GM03348 (cell line): ENCODE measurements at places on chromosomes 16 and 17.

- no peak for DNase-seq
Measured at GRCh38 chr17:42761638-42762037, 611 bp downstream of the RAMP2 start.

GRCh38 chr17:32311028-32311536 lies 30.9 kb downstream of the C17orf75 start:
- DNase-seq = no peak

DNA sequence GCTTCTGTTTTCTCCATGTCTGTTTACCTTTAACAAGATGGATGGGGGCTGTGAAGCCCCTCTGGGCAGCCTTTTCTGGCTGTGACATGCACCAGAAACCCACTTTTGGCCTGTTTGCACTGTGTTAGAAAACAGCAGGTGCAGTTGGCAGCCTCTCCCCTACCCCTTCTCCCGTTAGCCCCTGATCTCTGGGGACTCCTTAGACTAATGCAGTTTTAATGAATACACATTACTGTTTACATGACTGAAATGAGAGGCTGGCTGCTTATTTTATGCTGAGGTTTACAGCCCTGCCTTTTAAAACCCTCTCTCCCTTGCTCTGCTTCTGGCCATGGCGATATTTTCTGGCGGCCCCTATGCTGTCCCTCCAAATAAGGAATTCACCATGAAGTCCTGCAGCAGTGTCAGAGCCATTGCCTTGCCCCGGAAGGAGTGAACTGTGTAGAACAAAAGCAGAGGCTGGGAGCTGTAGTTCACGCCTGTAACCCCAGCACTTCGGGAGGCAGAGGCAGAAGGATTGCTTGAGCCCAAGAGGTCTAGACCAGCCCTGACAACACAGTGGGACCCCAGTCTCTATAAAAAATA lies 79.3 kb downstream of the PRKCB start:
- DNase-seq = no peak

GRCh38 chr16:30667361-30667905 lies 9.2 kb downstream of the FBRS start:
- DNase-seq = no peak

DNA sequence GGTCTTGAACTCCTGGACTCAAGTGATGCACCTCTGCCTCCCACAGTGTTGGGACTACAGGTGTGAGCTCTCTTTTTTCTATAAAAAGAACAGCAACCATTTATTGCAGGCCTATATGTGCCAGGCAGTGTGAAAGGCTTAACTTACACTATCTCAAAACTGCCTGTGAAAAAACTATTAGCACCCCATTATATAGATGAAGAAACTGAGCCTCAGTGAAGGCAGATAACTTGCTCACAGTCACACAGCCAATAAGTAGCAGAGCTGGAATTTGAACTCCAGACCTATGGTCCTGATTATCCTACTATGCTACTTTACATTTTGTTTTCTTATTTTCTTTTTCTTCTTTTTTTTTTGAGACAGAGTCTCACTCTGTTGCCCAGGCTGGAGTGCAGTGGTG lies 15.1 kb downstream of the NDE1 start:
- DNase-seq = no peak

DNA sequence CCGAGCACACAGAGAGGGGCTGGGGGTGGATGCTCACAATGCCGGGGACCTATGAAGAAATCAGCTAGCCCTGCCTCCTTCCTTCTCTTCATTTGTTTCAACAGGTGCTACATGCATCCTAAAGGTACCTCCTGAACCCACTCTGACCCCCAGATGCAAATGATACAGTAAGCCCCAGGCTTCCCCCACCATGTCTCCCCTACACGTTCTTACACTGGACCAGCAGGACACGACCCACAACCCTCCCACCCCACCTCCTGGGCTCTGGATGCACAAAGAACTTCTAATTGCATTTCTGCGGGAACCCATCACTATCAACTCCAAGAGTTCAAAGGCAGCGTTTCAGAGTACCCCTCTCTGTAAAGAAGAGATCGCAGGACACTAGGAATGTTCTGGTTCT lies 2.1 kb downstream of the XYLT1 start:
- DNase-seq = no peak

- DNase-seq = peak; percentile 61
Measured at GRCh38 chr17:63445571-63445953, 544 bp downstream of the CYB561 start.

DNA sequence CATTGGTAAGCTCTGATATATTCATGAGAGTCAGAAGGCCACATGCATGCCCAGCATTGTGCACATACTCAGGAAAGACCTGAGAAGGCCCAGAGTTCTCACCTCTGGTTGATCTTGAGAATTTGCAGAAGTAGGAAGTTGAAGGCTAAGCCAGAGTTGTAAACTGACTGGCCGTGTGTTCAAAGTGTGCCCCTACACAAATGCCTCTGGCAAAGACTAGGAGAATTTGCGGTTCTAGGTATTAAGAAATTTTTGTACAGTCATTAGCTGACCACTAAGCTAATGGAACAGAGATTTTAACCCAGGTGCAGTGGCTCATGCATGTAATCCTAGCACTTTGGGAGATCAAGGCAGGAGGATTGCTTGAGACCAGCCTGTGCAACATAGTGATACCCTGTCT lies 25.0 kb downstream of the FBXL20 start:
- no peak for DNase-seq

DNA sequence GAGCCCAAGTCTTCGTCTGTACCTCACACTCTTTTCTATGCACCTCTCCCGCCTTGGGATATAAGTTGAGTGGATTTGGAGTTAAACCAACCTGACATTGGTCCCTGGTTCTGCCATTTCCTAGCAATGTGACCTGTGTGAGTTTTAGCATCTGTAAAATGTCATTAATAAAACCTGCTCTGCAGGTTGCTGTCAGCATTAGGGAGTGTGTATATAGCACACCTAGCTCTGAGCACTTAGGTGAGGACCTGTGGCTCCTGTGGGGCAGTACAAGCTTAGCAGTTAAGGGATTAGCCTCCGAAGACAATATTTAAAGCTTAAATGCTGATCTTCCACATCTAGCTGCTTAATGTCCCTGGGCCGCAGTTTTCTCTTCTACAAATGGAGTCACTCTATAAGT lies 248.0 kb downstream of the TMEM114 start:
- DNase-seq = no peak

GRCh38 chr16:79165079-79165478 lies 435.5 kb downstream of the MAF start:
- DNase-seq = no peak

DNA sequence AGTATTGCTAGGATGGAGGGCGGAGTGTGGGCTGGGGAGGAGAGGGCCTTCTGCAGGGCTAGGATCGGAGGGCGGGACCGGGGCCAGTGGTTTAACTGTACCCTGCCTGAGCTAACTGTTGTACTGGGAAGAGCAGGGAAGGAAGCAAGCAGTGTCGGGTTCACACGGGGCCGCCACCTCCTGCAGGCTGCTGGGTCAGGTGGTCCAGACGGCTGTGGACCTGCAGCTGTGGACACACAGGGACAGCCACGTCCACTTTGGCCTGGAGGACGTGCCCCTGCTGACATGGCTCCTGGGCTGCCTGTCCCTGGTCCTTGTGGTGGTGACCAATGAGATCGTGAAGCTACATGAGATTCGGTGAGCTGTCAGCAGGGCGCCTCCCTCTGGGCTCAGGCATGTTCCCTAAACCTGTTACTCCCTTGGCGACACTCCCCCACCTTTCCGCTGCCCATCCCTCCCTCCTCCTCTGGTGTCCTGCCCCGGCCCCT lies 16.6 kb downstream of the CASKIN2 start:
- DNase-seq = no peak

DNA sequence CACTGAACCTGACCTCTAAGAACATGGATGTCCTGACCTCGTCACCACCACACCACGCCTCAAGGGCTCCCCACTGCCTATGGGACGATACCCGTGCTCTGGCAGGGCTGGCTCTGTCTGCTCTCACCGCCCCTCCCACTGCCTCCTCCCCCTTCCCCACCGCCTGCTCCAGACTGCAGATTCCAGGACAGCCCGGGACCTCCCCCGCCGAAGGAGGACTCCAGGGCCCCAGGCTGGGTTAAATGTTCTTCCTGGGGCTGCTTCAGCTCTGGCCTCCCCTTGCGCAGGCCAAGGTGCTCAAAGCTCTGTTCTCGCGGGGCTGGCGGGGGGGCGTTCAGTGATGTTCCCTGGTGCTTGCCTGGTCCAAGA lies 3.1 kb downstream of the NPW start:
- DNase-seq = no peak

DNA sequence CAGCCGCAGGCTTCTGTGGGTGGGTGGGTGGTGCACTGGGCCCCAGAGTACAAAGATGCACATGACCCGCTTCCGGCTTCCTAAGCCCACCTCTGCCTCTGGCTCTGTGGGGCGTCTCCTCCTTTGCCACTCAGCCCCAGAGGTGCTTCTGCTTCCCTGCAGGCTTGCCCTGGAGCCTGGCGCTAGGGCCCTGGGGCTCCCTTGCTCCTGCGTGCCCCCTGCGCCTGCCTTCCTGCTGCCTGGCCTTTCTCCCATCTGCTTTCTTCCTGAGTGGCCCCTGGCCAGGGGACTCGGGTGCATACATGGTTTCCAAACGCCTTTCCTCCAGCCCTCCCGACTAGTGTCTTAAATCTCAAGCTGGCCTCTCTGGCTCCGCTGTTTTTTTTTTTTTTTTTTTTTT lies 3.4 kb downstream of the WWOX start:
- no peak for DNase-seq

DNA sequence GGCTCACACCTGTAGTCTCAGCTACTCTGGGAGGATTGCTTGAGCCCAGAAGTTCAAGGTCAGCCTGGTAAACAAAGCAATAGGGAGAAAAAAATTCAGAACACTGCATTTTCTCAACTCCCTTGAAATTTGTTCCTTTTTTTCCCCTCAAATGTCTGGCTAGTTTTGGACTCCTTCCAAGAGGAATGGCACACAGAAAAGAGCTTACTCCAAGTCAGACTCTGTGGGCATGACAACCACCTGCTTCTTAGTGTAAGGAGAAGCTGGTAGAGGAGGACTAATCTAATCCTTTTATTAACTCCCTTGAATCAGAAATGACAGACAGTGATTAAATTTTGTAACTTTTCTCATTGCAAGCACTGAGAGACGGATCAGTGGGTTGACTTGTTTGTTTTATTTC lies 27.9 kb upstream of the HYDIN start:
- DNase-seq = no peak

- no peak for DNase-seq
Measured at GRCh38 chr16:84397090-84397489, 28.8 kb downstream of the ATP2C2 start.

DNA sequence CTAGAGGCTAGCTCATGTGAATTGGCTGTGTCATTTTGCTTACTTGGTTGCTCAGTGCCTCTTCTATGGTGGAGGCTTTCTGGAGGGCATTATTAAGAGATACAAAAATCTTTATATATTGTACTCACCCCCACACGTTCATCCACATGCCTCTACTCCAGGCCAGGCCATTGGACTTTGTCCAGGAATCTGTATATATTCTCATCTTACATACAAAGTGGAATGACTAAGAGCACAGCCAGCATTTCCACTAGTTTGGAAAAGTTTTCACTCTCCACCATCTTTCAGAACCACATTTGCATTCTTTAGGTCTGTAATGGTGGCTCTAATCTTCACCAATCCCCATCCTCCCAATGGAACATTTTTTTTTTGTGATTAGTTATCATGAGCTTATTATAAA lies 4.8 kb upstream of the GLG1 start:
- DNase-seq = no peak

DNA sequence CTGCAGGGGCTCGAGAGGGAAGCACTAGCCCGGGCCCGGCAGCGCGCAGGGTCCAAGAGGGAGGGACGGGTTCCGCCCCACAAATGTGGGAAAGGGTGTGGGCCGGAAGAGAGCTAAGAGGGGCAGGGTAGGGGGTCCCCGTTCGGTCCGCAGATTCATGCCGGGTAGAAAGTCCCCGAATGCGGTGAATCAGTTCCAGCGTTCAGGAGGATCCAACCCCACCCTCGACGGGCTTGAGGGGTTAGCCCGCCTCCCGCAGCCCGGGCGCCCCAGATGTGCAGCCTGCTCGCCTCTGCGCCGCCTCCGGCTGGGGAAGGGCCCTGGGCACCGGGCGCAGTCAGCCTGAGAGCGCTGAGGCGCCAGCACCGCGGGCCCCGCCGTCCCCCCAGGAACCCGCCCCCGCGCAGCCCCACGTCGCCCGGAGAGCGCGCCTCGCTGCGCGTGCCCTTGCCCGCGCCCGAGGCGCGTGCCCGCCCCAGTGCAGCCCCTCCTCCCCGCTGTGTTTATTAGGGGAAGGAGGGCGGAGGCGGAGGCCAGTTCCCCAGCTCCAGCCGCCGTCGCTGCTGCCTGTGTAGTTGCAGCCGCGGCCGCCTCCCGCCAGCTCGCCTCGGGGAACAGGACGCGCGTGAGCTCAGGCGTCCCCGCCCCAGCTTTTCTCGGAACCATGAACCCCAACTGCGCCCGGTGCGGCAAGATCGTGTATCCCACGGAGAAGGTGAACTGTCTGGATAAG lies at the start of gene LASP1:
Gene LASP1, plus strand, starts transcription at position 533 of the 733 bp plus-strand sequence. Its CDS starts 132 bp downstream, at position 665.
- peak; percentile 96 for DNase-seq

- peak; percentile 76 for DNase-seq
Measured at GRCh38 chr16:47142821-47143676, 696 bp downstream of the NETO2 start.

DNA sequence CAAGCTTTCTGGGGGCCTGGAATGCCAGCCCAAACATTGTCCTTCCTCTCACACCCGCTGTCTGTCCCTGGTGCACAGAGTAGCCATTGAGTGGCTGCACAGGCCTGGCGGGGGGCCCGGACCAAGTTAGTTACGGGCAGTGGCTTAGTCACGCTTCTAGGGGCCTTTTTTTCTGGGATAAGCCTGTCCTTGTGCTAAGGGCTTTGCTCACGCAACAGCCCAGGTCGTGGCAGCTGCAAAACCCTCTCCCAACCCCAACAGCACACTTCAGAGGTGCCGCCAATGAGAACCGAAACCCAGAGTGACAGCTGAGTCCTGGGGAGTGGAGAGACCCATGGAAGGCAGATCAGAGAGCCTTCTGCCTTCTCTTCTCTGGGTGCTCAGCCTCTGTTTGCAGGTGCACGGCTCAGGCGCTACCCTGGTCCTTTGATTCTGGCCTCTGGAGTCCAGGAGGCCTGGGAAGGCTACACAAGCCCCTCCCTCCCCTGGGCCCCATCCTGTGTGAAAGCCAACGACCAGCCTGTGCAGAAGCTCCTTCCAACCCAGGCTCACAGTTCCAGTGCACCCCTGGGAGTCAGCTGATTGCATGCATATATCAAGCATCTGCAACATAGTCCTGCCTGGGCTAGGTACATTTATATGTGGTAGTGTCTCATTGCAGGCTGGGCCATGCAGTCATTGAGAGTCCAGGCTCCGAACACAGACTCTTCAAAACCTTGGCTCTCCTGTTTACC lies 9.1 kb downstream of the WSCD1 start:
- DNase-seq = no peak

- peak; percentile 66 for DNase-seq
Measured at GRCh38 chr16:49484451-49484849, 110.8 kb downstream of the C16orf78 start.

- no peak for DNase-seq
Measured at GRCh38 chr16:67202426-67202825, 3.5 kb downstream of the ELMO3 start.

GRCh38 chr17:79628861-79629547 lies 18.2 kb upstream of the RBFOX3 start:
- DNase-seq = no peak
